ENCODE measurements at places on chromosomes 7 and 10.

- DNase-seq: no peak
Observed at GRCh38 chr10:20768843-20769242, 128.3 kb downstream of the NEBL start.

DNA sequence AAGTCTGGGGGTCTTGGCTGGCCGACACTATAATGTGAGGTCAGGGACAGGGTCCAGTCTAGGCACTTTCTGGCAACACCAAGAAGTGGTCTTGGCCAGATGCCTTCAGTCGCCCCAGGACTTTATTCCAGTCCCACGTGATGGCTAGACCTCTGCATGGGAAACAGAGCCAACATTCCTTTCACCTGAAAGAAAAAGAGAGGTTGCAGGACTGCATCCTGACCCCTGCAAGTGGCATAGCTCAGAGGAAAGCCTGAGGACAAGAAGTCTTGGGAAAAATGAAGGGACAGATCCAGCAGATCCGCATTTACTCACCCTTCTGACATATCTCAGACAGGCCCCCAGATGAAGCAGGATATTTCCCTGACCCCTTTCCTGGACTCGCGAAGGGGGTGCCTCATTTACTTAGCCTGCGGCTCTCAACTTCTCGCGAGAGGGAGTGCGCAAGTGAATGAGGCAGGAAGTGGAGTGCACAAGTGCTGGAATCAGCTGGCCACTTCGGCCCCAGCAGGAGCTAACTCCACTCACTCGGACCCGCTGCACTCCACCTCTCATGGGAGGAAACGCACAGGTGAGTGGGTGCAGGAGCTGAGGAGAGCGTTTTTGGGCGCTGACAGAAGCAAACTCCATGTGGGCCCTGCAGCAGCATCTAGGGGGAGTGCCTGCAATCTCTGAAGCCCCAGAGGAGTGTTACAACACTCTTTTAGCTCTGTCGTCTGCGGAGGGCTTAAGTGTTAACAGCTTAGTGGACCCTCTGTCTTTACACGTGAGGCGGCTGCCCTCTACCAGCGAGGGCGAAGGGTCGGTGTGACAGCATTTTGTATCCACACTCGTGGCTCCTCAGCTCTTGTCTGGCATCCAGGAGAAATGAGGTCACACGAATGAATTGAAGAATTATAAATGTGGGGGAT is 916.2 kb upstream of the GHITM start:
- DNase-seq: no peak

DNA sequence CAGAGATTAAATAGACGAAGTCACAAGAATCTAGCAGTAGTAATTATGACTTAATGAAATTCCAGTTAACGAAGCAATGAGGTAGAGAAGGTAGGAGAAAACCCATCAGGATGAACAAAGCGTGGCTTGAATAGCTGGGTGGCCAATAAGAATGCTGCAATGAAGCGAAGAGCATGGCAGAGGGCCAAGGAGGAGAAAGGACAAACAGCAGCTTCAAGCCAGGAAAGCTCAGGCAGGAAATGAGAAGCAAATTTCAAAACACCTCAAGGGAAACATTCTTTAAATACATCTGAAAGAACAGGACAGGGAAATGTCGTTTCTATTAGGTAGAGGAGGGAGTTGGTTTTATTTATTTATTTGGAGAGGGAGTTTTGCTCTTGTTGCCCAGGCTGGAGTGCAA is 122.5 kb downstream of the KIAA1217 start:
- no peak for DNase-seq

DNA sequence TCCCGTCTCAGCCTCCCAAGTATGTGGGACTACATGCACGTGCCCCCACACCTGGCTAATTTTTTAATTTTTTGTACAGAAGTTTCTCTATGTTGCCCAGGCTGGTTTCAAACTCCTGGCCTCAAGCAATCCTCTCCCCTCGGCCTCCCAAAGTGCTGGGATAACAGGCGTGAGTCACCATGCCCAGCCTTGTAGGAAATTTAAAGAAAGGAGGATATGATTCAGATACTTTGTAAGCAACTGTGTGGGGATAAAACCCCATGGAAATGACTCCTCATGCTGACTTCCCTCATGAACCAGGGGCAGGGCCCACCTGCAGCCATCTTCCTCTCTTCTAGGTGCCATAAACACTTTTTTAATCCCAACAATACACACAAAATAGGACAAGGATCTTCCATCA is 50.2 kb downstream of the APBB1IP start:
- no peak for DNase-seq

DNA sequence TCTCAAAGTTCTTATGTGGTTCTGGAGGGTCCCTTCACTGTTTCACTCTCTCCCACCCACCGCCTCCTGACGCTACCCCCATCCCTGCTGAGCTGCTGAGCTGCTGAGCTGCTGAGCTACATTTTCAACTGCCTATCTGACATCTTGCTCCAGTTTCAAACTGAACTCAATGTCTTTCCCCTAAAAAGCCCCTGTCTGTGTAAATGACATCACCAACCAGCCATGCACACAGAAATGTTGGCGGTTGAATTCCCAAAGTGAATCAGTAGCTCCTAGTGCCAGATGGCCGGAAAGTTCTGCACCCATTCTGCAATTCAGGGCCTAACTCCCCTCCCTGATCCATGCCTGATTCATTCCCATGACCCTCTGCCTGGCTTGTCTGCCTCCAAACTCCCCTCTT is 71.2 kb downstream of the WNT2 start:
- DNase-seq: no peak

DNA sequence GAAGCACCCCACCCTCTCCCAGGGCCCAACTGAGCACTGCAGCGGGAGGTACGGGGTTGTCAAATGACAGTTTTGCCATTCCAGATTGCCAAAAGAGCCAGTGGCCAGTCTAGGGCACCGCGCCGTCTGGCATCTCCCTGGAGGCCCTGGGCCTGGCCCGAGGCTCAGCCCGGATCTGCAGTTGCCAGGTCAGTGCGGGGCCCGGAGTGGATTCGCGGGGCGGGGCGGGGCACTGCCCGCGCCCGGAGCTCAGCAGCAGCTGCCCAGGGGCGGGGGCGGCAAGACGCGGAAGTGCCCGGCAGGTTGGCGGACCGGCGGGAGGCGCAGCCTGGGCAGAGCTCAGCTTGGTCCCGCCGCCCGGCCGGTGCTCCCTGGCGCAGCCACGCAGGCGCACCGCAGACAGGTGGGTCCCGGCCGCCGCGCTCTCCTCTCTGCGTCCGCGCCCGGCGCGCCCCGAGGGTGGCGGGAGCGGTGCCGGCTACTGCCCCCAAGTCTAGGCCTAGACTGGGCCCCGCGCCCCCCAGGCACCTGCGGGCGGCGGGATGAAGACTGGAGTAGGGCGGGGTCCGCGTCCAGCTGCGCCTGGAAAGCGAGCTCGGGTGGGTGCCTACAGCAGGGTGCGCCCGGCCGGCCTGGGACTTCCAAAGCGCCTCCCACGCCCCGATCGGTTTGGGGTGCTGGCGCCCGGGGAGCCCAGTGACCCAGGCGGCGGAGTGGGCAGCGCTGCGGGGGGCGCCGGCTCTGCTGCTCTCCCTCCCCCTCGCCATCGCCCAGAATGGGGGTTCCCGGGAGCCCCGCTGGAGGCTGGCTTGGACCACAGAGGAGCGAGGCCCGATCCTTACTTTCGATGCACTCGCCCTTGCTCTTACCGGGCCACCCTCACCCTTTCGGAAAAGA is at the start of gene IRF5:
IRF5 (plus strand) TSS at position 281 of the 897 bp plus-strand sequence. CDS start 4,155 bp downstream, outside the sequence.
- DNase-seq: no peak

GRCh38 chr10:117488004-117488403 is 54.5 kb upstream of the EMX2 start:
- no peak for DNase-seq

DNA sequence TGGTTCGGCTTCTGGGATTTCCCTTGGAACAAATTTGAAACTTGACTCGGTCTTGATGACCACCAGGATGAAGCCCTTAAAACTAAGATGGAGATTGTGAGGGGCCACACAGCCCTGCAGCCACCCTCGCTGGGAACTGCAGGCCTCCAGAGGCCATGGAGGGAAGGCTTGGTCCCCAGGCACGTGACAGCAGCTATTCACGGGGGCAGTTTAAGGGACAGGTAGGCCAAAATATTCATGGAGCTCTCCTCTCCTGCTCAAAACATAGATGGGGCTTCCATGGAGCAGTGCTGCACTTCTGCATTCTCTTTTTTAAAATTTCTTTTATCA is 137.0 kb downstream of the ADCY1 start:
- no peak for DNase-seq

DNA sequence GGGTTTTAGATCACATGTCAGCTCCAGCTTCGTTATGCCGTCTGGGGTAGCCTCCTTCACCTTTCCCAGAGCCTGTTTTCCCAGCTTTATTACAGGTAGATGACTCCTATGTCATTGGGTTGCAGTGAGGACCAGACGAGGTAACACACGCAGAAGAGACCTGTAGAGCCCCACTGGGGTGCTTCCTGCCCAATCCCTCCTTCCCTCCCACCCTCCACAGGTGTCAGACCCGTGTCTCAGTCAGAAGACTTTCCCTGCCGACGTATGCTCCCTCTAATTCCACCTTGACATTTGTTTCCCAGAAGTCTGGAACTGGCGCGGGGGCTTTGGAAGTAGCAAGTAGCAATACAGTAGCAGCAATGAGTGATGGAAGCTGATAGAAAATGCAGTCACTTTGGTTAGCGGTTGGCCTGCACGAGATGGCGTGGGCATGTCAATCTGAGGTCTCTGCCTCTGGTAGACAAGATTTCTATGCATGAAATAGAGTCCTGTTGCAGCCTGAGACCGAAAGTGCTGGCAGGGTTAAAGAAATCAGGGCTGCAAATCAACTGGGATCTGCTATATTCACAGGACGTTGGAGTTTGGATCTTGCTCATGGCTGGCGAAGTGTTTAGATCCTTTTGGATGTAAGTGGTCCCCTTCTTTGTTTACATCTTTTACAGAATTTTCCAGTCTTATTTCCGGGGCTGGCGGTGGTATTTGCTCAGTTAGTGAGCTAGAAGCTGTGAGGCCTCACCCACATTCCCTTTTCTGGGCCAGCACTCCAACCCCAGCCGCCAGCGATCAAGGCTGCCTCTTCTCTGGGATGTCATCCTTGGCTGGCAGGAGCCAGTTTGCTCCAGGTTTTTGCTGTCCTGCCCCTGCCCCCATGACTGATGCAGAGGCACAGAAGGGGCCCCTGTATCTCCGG is 78.3 kb upstream of the KMT2C start:
- DNase-seq: no peak

GRCh38 chr7:142956951-142957623 is 5.1 kb downstream of the KEL start:
- DNase-seq: no peak

Measured in cerebellar nuclear complex (tissue), 1 donor.